Left hindlimb (tissue), 1 donor: ENCODE measurements at places on chromosomes 3 and 15.

DNA sequence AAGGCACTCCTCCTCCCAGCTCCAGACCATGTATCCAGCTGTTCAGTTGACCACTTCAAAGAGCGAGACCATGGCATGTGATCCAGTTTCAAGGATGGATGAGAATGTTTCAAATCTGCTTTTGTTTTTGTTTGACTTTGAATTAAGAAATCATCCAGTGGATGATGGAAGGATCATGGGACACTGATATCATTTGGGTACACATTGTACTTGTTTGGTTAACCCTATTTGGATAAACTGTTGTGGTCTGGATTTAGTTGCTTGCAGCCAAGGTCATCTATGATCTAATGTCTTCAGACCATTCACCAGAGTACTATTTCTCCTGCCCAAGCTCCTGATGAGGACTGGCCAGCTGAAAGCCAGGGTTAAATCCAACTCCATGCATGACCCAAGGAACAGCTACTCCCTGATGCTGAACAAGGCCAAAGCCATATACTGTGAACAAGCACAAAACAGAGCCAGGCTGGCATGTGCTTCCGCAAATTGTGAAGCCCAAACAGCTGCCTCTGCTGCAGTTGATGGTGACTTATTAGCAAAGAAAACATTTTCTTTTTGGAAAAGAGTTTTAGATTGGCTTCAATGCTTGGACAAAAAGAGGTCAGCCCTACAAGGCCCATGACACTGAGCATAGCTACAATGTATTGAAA lies 5.2 kb upstream of the ADAMTS17 start:
- DNase-seq: no peak

DNA sequence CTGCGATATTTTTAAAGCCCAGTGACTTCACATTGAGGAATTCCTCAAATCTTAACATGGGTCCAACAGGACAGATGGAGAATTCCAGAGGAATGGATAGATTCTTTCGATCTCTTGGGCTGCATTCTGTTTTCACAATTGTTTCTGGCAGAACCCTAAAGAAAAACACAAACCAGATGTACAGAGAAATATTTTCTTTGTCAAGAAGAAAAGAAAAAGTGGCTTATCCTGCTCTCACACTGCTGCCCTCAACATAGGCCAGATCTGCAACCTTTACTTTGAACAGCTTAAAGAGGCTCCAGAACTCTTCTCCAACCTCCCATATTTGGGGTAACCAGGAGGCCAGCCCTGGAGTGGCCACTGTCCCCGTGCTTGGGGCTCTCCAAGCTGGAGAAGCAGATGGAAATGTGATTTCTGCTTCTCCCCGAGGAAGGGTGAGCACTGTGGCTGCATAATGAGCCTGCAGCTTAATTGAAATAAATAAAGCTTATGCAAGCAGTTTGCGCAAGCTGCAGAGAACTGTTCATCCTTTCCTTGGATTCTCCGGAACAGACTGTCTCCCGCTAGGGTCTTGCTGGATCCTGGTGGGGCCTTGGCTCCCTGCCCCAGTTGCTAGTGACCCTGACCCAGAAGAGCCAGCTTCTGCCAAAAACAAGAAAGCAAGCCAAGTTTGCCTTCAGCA lies 453.2 kb upstream of the PROK2 start:
- DNase-seq: peak; percentile 40

DNA sequence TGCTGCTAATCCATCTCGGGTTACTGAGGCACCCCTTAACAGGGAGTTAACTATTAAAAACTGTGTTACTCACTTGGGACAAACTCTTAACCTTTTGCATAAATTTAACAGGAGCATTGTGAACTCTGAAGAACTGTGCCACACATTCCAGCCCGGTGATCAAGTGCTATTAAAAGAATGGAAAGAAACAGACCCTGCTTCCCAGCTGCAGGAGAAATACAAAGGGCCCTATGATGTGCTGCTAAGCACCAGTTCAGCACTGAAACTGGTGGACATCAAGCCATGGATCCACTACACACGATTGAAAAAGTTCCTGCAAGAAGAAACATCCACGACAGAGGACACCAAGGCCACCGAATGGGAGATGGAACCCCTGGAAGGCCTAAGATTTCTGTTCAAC lies 114.7 kb upstream of the PLCL2 start:
- no peak for DNase-seq

DNA sequence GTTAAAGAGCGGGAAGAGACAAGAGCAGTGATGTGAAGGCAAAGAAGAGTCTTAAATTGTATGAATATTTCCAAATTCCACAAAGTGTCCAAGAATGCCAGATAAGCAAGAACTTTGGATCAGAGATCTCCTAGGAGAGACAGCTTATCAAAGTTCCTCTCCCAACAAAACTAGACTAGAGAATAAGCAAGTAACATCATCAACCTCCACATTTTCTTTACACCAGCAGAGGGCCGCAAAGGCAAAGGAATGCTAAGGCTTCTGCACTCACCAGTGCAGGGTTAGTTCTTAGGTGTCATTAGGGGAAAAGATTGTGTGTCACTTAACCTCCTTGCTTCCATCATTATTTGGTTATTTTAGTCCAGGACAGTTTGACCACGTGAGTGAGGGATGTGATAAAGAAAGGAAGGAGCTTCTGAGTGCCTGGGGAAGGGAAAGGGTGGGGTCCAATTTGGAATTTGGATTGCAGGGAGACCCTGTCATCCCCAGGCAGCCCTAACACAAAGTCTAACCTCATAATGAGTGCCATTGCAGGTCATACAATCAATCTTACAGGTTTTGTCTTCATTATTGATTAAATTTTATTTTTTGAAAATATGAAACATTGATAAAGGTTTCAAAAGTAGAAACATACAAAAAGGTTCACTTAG lies 7.5 kb upstream of the CMTM6 start:
- peak; percentile 70 for DNase-seq

- DNase-seq: no peak
Observed at GRCh38 chr3:192039593-192039992, 578.6 kb downstream of the PYDC2 start.

- no peak for DNase-seq
Observed at GRCh38 chr15:49215768-49216739, 46.0 kb downstream of the GALK2 start.

DNA sequence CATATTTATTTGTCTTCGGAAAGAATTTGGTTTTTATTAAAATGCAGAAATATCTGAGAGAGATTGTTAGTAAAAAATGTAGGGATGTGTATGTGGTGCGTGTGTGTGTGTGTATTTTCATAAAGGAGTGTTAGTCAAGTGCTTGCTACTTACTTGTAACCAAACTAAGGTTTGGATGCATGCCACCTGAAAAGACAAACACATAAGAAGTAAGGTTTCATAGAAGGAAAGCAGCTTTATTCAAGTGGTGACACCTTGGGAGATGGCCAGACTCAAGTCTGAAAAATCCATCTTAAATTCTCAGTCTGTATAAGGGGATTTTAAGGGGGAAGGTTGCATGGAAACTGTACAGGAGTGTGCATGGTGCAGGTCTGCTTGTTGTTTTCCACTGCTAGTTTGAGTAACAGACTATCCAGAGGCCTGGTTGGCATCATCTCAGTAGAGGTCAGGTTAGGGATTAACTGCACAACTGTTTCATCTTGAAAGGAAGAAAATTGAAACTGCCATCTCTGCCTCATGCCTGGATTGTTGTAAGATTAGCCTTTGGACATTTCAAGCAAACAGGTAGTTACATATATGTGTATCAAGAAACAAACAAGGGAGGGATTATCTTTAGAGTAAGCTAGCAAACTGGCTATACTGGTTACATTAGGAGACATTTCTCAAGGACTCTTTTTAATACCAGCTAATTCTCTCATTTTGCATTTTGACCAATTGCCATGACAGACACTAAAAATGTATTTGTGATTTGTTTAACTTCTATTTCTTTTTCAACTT lies 196.7 kb downstream of the EPHA6 start:
- DNase-seq: no peak

GRCh38 chr3:55897573-55898224 lies 410.6 kb upstream of the WNT5A start:
- no peak for DNase-seq

- DNase-seq: no peak
Observed at GRCh38 chr15:48946074-48946839, 17.5 kb downstream of the SHC4 start.

DNA sequence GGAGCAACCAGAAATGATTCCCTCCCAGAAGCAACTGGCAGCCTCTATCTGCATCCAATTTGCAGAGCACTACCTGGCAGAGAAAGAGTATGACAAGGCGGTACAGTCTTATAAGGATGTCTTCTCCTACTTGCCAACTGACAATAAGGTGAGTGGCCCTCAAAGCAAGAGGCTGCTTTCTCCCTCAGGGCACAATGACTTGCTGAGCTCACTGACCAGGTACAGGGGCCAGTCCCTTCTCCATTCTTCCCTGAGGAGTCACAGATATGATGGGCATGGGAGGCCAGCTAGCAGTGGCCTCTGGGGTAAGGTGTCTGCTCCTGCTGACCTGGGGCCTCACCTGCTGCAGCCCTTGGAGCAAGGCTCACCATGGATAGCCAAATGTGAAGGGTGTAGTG lies 20.3 kb downstream of the CSRNP1 start:
- no peak for DNase-seq

GRCh38 chr15:92294759-92295158 lies 98.9 kb upstream of the ST8SIA2 start:
- no peak for DNase-seq

DNA sequence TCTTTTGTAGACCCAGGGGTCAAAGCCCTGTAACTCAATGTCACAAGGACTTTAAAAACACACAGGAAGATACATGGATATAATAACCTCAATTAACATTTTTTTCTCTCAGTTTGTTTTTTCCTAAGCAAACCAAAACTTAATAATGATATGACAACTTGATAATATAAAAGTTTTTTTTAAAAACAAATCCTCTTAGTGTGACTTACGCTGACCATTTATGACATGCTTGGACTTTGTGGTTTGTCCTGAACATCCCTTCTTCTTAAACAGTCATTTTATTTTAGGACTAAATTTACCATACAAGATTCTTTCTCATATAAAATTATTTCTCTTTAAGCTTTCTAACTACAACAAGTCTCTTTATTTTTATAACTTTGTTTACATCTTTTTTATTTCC lies 25.4 kb upstream of the FAM3D start:
- DNase-seq: no peak

- no peak for DNase-seq
Observed at GRCh38 chr3:194503081-194503531, 16.3 kb upstream of the ATP13A3 start.

DNA sequence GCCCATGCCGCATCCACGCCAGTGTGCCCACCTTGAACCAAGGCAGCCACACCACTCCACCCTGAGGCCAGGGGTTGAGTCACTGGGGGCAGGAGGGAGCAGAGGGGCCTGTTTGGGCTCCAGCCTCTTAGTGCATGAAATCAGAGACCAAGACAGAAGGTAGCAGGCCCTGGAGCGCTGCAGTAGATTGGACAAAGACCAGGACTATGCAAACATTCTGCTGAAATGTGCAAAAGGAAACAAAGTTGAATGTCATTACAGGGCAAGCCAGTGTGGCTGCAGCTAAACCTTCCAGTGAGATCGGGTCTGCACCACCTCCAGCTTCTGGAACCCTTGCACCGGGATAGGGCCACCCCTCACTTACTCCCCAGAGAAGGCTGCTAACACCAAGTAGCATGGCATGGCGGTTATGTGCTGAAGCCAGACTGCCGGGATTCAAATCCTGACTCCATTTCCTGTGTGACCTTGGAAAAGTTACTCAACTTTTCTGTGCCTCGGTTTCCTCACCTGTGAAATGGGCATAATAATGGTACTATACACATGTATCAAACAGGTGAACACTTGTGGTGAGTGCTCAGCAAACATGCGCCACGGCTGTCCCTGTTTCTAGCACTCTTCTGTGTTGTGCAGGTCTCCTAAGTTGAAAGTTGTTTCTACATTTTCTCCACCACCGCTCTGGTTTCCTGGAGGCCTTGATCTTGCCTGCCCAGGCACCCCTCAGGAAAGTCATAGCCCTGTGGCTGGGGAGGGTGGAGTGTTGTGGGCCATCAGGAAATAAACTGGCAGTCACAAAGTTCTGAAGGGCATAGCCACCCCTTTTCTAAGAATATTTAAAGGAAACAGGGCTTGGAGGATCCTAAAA lies 25.0 kb upstream of the GP9 start:
- no peak for DNase-seq
